CD4-positive, alpha-beta T cell treated with Interleukin-2 at 100 ng/mL for 4 hours (primary cell): ENCODE measurements at places on chromosomes 16 and 17.

DNA sequence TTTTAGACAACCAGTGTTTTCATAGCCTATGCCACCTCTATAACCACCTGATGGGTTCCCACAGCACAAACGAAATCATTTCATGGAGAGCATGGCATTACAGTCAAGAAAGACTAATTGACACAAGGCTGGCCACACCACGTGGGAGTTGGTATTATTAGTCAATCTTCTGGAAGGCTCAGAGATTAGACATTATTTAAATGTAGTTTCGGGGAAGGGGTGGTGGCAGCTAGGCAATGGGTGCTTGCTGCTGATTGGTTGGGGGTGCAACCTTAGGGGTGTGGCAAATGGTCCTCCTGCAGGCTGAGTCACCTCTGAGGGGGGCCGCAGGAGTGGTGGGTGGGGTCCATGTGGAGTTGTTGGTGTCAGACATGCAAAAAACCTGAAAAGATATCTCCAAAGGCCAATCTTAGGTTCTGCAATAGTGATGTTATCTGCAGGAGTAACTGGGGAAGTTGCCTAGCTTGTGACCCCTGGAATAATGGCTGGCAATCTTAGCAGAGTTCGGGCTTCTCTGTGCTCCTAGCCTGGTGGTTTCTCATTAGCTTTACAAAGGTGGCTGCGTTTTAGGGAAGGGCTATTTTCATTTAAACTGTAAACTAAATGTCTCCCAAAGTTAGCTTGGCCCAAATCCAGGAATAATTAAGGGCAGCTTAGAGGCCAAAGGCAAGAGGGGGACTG, 4.6 kb downstream of the TEN1 start:
- no peak for DNase-seq

GRCh38 chr17:47275245-47275984, 21.8 kb downstream of the ITGB3 start:
- DNase-seq, result no peak

GRCh38 chr16:62933929-62934328, 897.7 kb upstream of the CDH8 start:
- no peak for DNase-seq

- no peak for DNase-seq
Observed at GRCh38 chr17:59406808-59407381, 75.4 kb downstream of the YPEL2 start.

- DNase-seq, result no peak
Observed at GRCh38 chr17:4530799-4531730, 24.1 kb downstream of the MYBBP1A start.

GRCh38 chr17:32161506-32162365, 19.4 kb downstream of the RHOT1 start:
- DNase-seq, result no peak

- DNase-seq, result no peak
Observed at GRCh38 chr17:42841975-42842685, 2.2 kb upstream of the AOC2 start.
